Inflammatory macrophage (primary cell): ENCODE measurements at places on chromosomes 3 and 15.

- DNase-seq: no peak
Measured at GRCh38 chr3:195177422-195178123, 93.4 kb downstream of the XXYLT1 start.

DNA sequence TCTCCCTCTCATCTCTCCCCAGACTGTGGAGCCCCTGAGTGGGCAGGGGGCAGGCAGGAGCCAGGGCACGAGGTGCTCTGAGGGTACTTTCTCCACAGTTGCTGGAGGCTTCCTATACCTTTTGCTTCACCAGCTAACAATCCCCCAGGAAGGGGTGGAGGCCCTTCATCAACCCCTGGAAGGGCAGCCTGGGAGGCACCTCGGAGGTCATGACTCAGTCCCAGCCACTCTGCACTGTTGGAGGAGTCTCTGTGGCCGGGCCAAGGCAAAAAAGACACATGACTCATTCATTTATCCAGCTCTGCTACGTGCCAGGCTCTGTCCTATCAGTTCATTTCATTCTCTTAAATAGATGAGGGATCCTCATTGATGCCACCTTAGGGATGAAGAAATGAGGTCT is 15.6 kb upstream of the KY start:
- no peak for DNase-seq

DNA sequence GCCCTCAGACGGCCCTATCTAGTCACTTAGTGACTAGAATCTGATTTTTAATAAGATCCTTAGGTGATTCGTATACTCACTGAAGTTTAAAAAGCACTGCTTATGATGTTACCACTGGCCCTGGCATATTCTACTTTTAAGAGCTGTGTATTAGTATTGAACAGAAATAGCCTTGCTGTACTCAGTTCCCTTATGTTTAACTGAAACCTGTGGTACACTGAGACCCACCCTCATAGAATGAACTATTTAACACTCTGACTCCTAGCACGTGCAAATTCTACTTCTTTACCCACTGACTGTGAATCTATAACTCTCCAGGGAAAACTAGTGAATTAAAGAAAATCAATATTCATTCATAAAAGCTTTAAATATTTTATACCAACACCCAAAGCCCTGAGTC is 108.9 kb downstream of the CCNL1 start:
- DNase-seq: no peak

DNA sequence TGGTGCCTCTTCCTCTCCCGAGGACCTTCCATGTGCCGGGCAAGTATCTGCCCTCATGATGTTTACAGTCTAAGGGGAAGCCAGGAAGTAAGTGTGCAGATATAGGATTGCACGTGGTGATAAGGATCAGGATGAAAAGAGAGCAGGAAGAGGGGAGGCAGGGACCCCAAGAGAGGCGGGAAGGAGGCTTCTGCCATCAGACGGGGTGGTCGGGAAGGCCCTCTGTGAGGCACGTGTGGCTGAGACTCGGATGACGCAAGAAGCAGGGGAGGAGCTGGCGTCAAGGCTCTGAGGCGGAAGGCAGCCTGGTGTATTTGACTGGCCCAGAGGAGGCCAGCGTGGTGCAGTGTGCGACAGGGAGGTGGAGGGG is 762 bp upstream of the IQSEC1 start:
- DNase-seq: no peak

GRCh38 chr15:42728560-42728959 is 8.4 kb downstream of the CDAN1 start:
- no peak for DNase-seq

DNA sequence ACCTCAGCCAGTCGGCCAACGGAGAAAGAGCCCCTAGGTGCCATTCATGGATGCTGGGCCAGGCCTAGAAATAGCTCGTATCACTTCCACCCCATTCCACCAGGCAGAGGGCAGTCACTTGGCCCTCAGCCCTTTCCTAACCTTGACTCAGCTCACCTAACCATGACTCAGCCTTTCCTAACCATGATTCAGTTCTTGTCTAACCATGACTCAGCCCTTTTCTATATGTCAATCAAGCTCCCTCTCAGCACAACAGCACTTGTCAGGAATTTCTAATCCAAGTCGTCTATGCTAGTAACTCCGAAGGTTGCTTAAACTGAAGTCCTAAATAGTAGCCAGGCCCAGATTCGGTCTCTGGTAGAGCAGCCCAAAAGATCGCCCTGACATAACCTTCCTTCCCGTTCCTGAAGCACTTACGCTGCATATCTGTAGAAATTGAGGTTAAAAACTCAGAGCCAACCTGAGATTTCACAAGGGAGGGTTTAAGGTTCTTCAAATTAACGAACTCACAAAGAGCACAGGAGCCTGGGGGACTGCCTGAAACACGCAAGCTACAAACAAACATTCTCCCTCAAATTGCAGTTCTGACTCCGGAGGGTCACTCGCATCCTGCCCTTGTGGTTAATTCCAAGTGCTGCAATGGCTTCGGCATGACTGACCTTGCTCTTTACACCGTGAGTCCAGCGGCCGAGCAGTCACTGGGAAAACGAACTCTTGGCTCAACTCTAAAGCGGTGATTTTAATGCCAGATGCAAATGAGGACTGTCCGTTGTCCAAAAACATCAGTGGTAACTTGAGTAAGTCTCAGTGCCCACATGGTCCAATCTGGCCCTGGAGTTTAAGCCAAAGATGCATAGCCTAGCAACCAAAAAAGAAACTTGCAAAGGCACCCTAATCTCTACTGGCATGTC is 99.9 kb downstream of the ADAMTS17 start:
- no peak for DNase-seq

- peak; percentile 32 for DNase-seq
Measured at GRCh38 chr15:42457445-42458442, 33.2 kb downstream of the ZNF106 start.

DNA sequence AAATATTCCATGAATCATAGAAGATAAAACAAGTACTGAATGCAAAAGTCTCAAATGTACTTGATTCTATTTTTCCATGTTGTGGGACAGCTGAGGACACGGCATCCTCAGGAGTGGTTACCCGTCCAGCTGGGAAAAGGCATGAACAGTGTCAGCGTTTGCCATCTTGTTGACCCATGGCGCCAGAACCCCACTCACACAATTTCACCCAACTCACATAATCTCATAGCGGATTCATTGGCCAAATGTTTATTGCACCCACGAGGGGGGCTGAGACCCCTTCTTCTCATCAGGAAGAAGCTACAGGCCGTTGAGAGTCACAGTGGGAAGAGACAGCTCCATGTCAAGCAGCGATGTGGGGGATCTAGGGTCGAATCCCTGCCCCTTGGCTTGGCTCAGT is 72.9 kb downstream of the OCA2 start:
- no peak for DNase-seq

GRCh38 chr3:134885877-134886621 is 91.0 kb downstream of the EPHB1 start:
- DNase-seq: no peak

DNA sequence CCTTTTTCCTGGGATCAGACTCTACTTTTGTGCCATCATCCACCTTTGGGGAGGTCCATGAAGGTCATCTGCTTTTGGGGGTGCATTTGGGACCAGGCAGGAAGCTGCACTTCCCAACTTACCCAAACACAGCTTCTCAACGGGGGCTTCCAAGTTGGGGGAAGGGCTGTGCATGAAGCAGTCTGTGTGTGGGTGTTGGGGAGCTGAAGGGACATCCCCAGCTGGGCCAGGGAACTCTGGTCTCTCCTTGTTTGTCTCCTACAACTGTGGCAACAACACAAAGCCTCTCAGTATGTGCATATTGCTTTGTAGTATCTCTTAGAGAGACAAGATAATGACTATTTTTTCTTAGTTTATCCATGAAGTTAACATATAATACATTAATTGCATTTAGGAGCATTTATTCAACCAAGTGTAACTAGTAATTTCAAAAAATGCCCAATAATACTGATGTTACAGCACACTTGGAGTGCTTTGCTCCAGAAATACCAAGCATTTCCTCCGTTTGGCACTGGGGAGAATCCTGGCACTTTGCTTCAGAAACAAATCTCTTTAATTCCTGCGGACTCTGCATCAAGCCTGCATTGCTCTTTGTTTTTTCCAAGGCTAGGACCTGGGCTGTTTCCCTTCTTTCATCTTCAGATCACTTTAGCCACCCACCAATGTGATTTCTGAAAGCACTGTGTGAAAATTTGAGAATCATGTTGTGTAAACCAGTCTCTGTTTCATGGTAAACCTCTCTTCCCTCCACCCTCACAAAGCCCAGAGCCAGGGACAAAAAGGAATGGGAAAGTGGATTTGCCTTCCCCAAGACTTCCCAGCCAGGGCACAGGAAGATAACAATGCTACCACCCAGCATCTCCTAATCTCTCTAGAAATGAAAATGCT is 126.2 kb upstream of the PFN2 start:
- DNase-seq: no peak

- DNase-seq: no peak
Measured at GRCh38 chr3:46668591-46668990, 24.9 kb downstream of the ALS2CL start.

DNA sequence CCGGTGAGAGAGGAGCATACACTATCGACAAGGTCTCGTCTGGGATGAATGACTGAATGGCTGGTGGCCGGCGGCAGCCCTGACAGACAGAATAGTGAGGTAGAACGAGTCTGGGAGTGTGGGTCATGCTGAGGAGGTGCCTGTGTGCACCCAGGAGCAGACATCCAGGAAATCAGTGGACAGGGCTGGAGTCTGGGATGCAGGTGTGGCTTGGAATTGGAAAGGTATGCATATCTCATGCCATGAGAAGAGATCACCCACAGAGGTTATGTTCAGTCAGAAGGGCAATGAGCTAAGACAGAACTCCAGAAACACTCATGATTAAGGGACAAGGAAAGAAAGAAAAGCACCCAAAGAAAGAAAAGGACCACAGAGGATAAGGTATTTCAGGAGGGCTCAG is 20.8 kb downstream of the HACD2 start:
- no peak for DNase-seq

DNA sequence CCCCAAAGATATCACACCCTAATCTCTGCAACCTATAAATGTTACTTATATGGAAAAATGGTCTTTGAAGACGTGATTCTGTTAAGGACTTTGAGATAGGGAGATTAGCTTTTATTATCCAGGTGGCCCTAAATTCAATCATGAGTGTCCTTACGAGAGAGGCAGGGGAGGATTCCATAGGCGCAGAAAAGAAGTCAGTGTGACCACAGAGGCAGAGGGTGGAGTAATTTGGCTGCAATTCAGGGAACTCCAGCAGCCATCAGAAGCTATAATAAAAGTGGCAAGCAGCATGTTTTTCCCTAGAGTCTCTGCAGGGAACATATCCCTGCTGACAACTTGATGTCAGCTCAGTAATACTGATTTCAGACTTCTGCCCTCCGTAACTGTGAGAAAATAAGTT is 315.2 kb upstream of the ROBO2 start:
- DNase-seq: no peak

DNA sequence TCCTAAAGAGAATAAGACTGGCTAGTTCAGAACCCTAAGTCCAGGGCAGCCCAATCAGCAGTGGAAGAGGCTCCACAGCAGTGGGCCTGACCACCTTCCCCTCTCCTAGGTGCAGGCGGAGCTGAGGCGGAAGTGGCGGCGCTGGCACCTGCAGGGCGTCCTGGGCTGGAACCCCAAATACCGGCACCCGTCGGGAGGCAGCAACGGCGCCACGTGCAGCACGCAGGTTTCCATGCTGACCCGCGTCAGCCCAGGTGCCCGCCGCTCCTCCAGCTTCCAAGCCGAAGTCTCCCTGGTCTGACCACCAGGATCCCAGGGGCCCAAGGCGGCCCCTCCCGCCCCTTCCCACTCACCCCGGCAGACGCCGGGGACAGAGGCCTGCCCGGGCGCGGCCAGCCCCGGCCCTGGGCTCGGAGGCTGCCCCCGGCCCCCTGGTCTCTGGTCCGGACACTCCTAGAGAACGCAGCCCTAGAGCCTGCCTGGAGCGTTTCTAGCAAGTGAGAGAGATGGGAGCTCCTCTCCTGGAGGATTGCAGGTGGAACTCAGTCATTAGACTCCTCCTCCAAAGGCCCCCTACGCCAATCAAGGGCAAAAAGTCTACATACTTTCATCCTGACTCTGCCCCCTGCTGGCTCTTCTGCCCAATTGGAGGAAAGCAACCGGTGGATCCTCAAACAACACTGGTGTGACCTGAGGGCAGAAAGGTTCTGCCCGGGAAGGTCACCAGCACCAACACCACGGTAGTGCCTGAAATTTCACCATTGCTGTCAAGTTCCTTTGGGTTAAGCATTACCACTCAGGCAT is 33.7 kb downstream of the VIPR1 start:
- peak; percentile 44 for DNase-seq

DNA sequence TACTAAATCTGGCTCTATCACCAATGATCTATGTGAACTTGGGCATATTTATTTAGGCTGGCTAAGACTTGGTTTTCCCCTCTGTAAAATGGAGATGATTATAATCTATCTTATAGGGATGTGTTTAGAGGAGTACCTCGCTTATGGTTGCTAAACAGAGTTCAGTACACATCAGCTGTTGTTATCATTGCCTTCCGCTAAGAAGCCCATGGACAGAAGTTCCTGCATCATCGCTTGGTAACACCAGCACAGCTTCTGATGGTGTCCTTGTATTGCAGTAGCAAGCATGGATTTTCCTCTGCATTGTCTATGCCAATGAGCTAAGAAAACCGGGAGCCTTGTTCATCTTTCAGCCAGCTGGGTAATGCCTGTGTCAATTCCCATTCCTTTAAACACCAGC is 73.1 kb upstream of the LRTM1 start:
- DNase-seq: no peak

GRCh38 chr3:71304247-71304646 is 279.3 kb downstream of the FOXP1 start:
- DNase-seq: no peak

GRCh38 chr15:70053001-70053715 is 44.6 kb downstream of the TLE3 start:
- DNase-seq: no peak
